ENCODE measurements at places on chromosomes 3 and 15.

DNA sequence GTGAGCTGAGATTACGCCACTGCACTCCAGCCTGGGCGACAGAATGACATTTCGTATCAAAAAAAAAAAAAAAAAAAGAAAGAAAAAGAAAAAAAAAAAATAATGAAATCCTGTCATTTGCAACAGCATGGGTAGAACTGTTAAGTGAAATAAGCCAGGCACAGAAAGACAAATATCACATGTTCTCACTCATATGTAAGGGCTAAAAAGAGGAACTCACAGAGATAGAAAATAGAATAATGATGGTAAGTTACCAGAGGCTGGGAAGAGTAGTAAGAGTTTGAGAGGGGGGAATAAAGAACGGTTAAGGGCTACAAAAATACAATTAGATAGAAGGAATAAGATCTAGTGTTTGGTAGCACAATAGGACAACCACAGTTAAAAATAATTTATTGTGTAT lies 19.7 kb downstream of the DENND6A start:
- DNase-seq: no peak

GRCh38 chr3:132343018-132343612 lies 25.9 kb downstream of the ACP3 start:
- DNase-seq: peak; percentile 30

GRCh38 chr15:60421544-60421943 lies 23.8 kb upstream of the ANXA2 start:
- peak; percentile 83 for DNase-seq

DNA sequence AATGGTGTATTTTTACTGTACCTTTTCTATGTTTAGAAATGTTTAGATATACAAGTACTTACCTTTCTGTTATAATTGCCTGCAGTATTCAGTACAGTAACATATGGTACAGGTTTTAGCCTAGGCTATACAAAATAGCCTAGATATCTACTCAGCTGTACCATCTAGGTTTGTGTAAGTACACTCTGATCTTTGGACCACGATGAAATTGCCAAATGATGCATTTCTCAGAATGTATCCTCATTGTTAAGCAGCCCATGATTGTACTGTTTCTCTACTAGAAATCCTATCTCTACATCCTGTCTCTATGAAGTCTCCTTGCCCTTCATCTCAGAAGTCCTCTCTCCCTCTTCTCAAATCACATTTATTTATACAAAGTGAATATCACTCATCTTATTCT lies 32.8 kb upstream of the ZCWPW2 start:
- no peak for DNase-seq

- DNase-seq: peak; percentile 59
These were observed 14.2 kb upstream of the SEMA3B start for GRCh38 chr3:50254577-50255250.

GRCh38 chr3:126274735-126275619 lies 82.2 kb downstream of the KLF15 start:
- DNase-seq: no peak

GRCh38 chr15:39172380-39173281 lies 408.2 kb upstream of the THBS1 start:
- DNase-seq: no peak

- DNase-seq: no peak
These were observed 19.6 kb upstream of the SUCLG2 start for GRCh38 chr3:67674055-67674454.

GRCh38 chr3:39106851-39107387 lies 508 bp downstream of the GORASP1 start:
- peak; percentile 65 for DNase-seq

GRCh38 chr15:90497912-90498311 lies 31.8 kb upstream of the CRTC3 start:
- DNase-seq: peak; percentile 47

DNA sequence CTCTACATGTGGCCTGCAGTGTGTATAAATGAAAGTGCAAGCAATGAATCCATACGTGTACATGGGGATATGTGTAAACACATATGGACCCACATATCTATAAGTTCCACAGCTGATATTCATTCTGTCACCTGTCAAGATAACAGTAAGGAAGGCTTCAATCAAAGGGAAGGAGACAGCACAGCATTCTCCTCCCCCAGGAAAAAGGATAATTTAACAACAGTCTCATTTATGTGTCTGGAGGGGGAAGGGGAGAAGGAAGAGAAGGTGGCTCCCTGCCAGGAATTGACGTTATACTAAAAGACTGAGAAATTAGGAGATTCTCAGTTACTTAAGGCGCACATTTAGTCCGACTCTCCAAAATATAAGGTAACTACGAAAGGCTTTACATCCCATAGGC lies 345.9 kb downstream of the FOXP1 start:
- DNase-seq: no peak

DNA sequence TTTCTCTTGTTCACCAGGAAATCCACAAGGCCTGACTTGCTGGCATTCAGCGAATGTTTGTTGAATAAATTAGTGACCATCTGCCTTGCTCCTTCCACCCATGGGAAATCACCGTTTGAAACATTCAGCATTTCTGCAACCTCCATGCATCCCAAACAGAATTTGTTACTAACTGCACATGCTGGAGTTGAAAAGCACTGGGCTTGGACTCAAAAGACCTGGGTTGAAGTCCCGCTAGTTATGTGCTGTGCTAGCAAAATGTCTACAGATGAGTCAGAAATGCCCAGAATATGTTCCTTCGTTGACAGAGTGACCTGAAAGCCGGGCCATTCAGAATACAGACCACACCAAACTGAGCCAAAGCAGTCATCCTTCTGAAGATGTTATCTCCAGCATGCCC lies 144.6 kb downstream of the ALDH1A2 start:
- DNase-seq: no peak

GRCh38 chr3:4629095-4630007 lies 136.2 kb downstream of the ITPR1 start:
- DNase-seq: no peak

DNA sequence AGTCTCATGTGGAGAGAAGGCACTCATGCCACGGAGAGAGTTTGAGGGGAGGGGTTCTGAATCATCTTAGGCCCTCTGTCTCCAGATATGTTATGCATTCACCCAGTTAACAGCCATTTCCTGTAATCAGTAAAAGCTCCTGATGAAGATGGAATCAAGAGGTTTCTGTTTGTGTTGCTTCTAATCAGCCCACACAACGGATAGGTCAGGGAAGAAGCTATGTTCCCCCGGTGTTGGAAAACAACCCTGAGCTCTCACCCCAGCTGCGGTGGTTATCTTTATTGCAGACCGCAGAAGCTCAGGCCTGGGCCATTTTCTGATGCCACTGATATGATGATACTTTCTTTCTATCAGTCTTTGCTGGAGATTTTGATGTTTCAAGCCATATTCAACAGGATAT lies 338.5 kb upstream of the ONECUT1 start:
- no peak for DNase-seq

GRCh38 chr3:156187146-156187769 lies 66.9 kb downstream of the KCNAB1 start:
- no peak for DNase-seq

GRCh38 chr15:53910236-53910849 lies 67.9 kb upstream of the UNC13C start:
- DNase-seq: peak; percentile 81

DNA sequence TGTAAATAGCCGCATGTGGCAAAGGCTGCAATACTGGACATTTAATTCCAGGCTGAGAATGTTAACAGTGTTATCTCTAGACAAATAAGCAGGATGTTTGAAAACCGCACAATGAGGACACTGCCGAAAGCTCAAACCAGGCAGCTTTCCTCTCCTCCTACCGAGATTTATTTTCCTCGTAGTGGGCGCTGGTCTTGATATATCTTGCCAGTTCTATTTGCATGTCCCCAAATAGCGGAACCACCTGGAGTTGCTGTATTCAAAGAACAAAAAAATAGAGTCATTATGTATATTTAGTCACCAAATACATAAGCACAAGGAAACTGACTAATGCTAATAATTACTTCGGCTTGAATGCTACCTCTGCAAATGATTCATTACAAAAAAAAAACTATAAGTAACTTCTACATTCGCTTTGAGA lies 46.5 kb downstream of the CYFIP1 start:
- DNase-seq: no peak

- peak; percentile 72 for DNase-seq
These were observed 72.6 kb upstream of the TNFSF10 start for GRCh38 chr3:172595664-172596393.

DNA sequence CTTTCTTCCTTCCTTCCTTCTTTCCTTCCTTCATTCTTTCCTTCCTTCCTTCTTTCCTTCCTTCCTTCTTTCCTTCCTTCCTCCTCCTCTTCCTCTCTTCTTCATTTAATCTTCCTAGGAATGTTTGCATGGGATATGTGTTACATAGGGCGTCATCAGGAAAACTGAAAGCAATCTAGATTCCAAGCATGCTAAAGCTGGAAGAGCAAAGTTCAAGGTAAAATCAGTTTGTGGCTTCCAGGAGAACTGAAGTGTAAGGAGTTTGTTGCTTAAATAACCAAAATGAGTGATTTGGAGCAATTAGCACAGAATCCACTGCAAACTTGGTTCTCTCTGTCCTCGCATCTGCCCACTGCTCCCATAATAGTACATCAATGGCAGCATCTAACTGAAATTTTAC lies 716.2 kb downstream of the GBE1 start:
- no peak for DNase-seq

DNA sequence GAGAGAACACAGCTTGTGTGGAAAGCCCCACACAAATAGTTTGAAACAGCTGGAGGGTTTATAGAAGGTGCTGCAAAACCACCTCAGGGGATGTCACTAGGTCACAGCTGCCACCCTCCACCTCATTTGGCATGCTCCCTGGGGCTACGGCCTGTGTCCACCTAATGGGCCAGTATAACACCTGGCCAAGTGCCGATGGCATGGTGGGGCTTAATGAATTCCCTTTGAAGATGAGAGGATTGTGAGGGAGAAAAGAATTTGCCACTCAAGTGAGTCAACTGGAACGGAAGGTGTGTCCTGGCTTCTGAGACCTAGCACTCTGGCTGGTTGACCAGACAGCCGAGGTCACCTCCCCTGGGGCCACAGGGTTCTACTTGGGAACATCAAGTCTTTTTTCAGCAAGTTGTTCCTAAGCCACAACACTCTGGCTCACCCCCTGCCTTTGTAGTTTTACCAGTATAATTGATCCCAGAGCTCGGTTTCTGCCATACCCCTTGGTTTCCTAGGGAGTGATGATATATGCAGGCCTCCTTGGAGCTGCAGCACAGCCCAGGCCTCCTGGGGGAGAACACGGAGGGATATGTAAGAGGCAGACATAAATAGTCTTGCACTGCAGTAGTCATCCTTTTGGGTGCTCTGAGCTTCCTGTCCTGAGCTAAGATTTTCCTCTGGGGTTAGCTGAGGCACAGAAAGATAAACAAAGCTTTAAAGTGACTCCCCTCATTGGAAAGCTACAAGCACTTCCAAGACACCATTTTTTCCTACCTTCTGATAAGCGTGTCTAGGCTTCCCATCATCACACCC lies 178.2 kb upstream of the LPP start:
- DNase-seq: no peak

DNA sequence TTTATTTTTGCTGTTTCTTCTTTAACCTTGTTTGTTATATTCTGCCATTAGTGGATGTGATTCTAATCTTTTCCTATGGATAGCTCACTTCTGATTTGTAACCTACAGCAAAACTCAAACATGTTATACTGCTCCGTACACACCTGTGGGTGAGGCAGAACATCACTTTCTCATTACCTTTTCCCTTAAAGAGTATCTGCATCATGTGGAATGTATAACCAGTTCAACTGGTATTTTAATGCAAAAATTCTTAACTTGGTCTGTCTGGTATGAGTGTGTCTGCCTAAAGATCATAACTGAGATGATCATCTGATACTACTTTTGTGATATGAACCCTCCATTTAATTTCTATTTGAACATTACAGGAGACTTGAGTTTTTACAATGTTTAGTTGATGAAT lies 13.0 kb upstream of the UPK1B start:
- DNase-seq: no peak

DNA sequence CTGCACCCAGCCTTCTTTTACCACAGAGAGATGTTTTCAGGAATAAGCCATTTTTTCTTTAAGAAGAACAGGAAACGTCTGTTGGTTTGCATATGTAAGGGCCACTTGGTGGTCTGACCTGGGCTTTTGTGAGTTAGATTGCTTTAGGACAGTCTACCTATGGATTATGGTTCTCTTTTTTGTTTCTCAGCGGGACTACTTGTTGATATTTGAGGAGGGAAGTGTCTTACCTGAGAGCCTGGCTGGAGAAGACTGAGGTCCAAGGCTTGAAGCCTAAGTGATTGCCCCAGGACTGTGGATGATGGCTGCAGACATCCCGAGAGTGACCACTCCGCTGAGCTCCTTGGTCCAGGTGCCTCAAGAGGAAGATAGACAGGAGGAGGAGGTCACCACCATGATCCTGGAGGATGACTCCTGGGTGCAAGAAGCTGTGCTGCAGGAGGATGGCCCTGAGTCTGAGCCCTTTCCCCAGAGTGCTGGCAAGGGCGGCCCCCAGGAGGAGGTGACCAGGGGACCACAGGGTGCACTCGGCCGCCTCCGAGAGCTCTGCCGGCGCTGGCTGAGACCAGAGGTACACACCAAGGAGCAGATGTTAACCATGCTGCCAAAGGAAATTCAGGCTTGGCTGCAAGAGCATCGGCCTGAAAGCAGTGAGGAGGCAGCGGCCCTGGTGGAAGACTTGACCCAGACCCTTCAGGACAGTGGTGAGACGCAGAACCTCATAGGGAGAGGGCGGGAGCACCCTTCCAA lies 3.0 kb downstream of the ZSCAN2 start:
- no peak for DNase-seq

DNA sequence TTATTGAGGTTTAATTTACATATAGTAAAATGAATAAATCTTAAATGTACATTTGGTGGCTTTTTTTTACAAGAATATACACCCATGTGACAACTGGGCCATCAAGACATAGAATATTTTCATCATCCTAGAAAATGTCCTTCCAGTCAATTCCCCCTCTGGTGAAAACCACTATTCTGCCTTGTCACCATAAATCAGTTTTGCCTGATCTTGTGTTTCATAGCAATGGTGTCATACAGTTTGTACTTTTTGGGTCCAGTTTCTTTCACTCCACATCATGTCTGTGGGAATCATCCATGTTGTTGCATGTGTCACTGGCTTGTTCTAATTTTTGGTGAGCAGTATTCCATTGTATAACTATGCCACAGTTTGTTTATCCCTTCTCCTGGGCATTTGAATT lies 133.1 kb downstream of the PDCD6IP start:
- DNase-seq: no peak

DNA sequence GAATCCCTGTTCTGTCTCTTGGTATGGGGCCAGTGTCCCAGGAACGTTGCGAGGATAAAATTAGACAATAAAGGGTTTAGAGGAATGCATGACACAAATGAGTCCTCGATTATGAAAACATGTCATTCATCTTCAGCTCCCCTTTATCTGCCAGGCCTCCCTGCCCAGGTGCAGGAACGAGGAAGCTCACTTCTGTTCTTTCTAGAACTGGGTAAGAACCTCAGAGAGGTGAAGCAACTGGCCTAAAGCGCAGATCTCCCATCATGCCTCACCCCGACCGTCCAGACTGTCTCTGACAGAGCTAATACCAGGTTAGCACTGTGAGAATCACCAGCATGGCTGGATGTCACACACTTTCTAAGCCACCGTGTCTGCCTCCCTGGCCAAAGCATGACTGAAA lies 1.5 kb upstream of the ITIH1 start:
- no peak for DNase-seq

DNA sequence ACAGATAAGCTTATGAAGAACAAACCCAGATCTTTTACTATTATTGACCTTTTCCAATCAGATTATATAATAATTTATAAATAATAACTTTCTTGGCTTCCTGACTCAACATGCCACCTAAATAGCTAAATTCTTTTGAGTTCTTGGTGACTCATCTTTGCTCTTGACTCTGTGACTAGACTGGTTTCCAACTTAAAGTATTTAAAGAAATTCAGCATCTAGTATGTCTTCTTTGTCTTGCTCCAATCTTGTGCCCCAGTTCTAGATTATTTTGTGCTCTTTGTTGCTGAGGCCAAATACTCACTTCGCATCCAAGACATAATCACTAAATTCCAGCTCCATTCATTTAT lies 483.2 kb upstream of the TBL1XR1 start:
- DNase-seq: peak; percentile 27

Data from RWPE1 (cell line).